DND-41 (cell line): ENCODE measurements at places on chromosomes 3 and 15.
A peak's percentile ranks its signal among the peaks of the same experiment; 100 is the strongest.

GRCh38 chr15:74777769-74778598 lies 3.9 kb upstream of the CSK start:
- DNase-seq, result no peak

- no peak for DNase-seq
Observed at GRCh38 chr15:67137951-67138848, 72.8 kb downstream of the SMAD3 start.

DNA sequence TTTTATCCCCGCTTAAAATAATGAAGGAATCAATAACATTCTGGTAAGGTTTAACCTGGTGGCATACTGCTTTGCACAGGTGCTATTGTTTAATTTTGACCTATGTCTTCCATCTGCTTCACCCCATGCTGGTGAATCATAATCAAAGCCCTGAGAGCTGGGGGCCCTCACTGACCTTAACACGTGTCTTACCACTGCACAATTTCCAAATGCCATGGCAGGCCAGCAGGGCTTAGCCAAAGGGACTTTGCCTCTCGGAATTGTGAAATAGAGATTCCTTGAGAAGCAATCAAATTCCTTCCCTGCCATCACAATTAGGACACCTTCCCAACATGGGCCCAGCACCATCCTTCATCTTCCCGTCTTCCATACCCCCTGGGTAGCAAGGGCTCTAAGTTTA lies 242.6 kb upstream of the THBS1 start:
- no peak for DNase-seq

DNA sequence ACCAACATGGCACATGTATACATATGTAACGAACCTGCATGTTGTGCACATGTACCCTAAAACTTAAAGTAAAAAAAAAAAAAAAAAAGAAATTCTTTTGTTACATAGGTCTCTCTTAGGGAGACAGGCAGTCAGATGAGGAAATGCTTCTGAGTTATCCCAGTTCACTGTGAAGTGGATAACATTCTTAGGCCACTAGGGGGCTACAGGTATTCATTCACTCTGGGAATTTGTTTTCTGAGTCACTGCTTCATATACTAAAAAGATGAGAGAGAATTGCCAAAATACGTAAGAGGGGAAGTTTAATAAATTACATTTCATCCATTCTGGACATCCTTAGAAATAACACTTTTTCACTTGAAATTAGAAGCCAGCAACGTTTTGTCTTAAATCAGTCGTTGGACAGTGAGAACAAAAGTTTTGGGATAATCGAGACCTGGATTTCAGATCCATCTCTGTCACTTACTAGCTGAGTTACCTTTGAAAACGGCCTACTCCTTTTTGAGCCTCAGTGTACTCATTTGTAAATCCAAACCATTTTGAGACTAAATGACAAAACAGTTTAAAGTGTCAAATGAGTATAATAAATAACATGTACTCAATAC lies 738.4 kb upstream of the ALCAM start:
- DNase-seq, result no peak

GRCh38 chr3:62379321-62379798 lies 6.0 kb upstream of the FEZF2 start:
- DNase-seq, result no peak

GRCh38 chr15:100042558-100042957 lies 299.2 kb downstream of the ADAMTS17 start:
- DNase-seq, result no peak

GRCh38 chr3:176651622-176652021 lies 545.7 kb downstream of the TBL1XR1 start:
- no peak for DNase-seq

GRCh38 chr3:127651516-127652172 lies 21.1 kb upstream of the ABTB1 start:
- no peak for DNase-seq

GRCh38 chr15:63896336-63897115 lies 62.8 kb upstream of the HERC1 start:
- no peak for DNase-seq

GRCh38 chr15:90062023-90062442 lies 40.2 kb downstream of the IDH2 start:
- peak; percentile 20 for DNase-seq

DNA sequence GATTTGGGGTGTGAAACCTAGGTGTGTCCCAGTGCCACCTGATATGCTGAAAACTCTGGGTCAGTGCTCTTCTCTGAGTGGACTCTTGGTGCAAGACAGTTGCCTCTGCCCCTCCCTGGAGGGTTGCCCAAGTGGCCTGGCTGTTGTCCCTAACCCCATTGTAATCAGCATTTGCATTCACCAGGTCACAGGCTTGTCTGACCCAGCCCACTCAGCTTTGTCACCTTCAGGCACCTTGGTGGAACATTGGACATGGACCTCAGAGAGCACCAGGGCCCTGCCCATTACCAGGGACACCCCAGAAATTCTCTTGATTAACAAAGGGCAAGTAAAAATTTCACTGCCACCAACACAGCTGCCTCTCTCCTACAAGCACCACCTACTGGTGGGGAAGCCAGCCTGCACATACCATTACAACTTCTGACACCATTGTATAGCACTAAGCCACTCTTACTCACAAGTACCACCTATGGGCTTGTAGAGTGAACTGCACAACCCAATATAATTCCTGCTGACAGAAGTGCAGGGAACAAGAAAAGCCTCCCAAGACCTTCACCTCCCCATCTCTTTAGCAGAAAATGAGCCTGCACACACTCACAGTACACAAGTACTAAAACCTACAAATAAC lies 324.6 kb downstream of the EPHA6 start:
- no peak for DNase-seq

DNA sequence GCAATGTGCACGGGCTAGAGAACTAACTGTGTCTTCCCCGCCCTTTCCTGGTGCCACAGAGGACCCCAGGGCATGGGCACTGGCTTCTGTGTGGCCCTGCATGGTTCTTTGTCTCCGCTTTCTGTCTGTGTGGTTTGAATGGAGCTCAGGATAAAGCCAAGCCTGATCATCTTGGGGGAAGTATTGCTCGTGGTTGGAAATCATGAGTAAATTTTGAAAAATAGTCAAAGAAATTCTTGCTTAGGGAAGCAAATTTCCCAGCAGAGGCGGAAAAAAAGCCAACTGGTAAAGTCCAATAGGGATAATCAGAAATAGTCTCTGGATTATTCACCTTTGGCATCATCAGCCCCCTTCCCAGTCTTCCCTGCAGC lies 55.4 kb downstream of the MAGEF1 start:
- no peak for DNase-seq

DNA sequence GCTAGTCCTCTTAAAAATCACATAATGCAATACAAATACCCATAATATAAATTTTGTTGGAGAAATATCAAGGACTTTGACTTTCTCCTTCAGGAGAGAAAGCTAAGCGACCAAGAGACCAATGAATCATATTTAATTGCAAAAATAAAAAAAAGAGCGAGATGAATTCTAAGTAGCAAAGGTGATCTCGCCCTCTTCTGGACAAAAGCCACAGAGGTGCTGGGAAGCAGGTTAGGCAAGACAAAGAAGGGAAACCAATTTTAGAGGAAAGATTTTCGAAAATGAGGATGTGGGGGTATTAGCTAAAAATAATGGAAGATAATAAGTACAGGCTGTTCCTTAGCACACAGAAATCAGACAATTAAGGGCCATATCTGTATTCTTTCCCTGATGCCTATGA lies 111.4 kb upstream of the PLAAT1 start:
- no peak for DNase-seq

DNA sequence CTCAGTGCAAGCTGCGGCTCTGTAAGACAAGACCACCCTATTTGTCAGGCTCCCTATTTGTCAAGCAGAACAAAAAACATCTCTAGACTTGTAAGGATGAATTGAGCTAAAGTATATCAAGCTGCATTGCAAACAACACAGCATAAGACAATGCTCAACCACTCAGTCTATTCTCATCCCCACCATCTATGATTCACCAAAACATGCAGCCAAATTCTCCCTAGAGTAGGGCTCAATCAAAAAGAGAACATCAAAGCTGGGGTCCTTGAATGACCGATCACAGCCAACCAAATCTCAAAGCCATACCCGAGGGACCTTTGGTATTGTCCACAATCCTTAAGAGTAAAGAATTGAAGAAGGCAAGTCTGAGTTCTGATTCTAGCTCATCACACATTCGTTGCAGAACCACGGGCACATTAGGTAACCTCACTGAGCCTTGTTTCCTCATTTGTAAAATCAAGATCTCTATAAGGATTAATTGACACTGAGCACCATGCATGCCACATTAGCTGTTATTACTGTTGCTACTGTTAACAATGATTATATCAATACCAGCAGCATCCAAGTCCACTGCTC lies 31.2 kb downstream of the RFTN1 start:
- no peak for DNase-seq

DNA sequence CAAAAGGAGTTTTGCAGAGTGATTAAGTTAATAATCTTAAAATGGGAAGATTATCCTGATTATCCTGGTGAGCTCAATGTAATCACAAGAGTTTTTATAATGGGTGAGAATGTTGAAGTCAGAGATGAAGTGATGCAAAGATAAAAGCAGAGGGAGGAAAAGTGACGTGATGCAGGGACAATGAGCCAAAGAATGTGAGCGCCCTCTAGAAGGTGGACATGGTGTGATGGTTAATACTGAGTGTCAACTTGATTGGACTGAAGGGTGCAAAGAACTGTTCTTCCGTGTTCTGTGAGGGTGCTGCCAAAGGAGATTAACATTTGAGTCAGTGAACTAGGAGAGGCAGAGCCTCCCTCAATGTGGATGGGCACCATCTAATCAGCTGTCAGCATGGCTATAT lies 569.6 kb upstream of the AGTR1 start:
- DNase-seq, result no peak

- no peak for DNase-seq
Observed at GRCh38 chr3:141385406-141386125, 17.3 kb downstream of the ZBTB38 start.

DNA sequence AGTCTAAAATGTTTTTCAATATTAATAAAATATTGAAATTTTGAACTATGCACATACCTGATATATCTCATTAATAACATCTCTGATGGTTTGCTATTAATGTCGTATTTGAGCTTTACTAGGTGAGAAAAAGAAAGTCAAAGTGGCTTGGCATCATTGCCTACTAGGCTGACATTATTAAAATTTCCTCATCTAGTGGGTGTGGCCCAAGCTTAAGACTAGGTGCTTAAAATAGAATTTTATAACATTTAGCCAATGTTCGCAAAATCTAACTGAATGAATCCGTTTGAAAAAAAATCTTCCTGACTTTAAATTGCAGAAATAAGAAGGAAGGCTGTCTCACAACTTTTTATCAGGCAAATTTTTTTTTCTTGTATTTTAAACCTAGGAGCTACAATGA lies 46.1 kb downstream of the ABI3BP start:
- DNase-seq, result no peak

DNA sequence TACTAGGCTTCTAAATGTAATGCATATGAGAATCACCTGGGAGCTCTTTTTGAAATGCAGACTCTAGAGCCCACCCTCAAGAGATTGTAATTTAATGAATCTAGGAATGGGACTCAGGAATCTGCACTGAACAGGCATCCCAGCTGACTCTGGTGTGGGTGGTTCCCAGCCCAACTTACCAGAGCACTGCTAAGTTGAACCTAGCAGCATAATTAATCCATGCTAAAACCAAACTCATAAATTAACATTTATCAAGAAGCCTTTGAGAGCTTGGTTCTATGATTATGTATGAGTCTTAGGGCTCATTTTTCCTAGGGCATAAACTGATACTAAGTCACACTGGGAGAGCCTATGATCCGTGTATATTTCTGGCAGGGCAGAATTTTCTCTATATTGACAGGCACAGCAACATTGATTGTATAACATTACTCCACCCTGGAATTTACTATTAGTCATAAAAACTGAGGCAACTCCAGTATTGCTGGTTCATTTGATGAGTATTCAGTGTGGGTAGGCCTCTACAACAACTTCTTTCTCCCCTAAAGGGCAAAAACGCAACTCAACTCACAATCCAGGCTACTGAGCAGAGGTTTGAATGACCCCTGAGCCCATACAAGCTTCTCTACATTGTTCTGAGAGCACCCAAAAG lies 10.7 kb upstream of the CSTA start:
- no peak for DNase-seq

GRCh38 chr3:13066834-13067233 lies 6.4 kb downstream of the IQSEC1 start:
- no peak for DNase-seq

DNA sequence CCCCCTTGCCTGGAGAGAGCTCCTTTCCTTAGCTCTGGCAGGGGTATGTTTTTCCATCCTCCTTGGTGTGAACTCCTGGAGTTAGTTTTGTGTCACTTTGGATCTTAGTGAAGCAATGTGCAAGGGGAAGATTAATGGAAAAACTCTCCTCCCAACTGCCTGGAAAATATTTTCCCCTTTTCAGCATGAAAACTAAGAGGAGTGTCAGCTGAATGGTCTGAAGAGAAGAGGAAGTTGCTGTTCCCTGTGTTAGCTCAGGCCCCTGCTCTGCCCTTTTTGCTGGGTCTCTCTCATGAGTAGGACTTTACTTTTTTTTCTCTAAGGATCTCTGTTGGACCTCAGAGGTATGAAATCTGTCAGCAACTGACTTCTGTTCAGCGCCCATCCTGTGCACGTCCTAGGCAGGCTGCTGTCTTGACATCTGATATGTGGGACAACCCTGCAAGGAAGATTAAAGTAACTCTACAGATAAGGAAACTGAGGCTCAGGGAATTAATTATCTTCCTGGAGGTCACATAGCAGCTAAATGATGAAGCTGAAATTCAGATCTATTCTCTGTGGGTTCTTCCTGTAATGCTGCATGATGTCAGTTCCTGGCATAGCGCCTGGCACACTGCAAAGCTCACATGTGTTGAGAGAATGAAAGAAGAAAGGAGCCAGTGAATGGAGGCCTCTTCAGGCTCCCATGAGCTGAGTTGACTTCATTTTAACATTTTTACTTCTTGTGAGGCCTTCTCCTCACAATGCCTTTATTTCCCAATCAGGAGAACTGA lies 109.7 kb upstream of the GALNT15 start:
- DNase-seq, result peak; percentile 21

DNA sequence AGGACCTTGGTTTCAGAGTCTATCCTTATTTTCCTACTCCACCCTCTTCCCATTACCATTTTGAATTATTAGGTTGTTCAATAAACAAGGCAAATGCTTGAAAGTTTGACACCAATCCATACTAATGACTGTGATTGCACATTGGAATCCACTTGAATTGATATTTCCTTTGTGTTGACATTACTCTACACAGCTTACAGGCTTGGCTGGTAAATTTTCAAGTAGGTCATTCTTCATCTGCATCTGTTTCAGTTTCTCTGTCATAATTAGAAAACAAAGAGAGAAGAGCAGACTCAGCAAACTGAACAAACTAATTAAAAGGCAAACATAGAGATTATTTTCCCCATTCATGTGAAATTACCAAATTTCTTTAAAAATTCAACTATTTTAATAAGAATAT lies 732.9 kb upstream of the BCHE start:
- no peak for DNase-seq

- DNase-seq, result no peak
Observed at GRCh38 chr3:6039971-6040370, 820.9 kb upstream of the GRM7 start.

DNA sequence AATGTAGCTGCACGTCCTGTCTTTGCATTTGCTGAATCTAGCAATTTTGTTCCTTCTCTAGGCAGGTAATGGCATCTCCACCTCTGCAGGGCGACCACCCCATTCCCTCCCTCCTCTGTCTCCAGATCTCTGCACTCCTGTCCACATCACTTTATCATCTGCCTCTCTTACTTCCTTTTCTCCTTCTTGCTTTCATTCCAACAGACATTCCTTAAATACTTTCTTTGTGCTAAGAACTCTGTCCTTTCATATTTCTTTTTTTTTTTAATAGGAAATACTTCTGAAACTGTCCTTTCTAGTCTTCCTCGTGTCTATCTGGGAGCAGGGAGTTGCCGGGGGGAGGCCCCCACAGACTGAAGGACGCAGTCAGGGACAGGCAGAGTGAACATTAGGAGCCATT lies 7.2 kb downstream of the ITIH3 start:
- no peak for DNase-seq
